Hepatic stellate cell (primary cell): ENCODE measurements at places on chromosomes 7 and 10.

- peak; percentile 37 for DNase-seq
These were observed 613 bp downstream of the USP6NL start for GRCh38 chr10:11610826-11611247.

- DNase-seq = no peak
These were observed 44.4 kb downstream of the ZC3HC1 start for GRCh38 chr7:130006771-130007170.

GRCh38 chr10:23412223-23412622 lies 26.7 kb upstream of the OTUD1 start:
- no peak for DNase-seq

DNA sequence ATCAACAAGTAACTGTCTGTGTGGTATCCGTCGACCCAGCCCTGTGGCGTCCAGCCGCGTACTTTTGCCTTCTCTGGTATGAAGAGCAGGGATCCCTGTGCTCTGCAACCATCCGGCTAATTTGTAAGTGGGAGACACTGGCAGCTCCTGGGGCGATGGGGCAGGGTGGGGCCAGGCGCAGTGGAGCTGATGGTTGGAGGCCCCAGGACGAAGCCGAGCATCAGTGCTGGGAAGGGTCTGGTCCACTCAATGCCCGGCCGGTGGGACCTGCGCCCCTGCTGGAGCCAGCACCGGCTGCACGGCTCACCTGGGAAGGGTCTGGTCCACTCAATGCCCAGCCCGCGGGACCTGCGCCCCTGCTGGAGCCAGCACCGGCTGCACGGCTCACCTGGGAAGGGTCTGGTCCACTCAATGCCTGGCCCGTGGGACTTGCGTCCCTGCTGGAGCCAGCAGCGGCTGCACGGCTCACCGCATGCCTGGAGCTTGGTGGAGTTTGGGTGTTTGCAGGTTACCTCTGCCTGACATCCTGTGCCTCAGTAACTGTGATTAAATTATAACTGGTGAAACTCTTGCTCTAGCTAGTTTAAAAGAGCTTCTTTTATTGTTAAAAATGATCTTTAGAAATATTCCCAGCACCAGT lies 96.1 kb downstream of the NKX6-2 start:
- DNase-seq = no peak
